Type B pancreatic cell (in vitro differentiated cells): ENCODE measurements at places on chromosomes 3 and 15. TPM values are rescaled to one million over a fixed set of nuclear protein-coding genes. Genes with fewer than 3 reads are reported as not detected.

The MUSTN1 gene
- 1.8 TPM in 1 of 2 replicates, not detected in the other for total RNA-seq

The GCHFR gene
- total RNA-seq, result 23.3 and 23.5 TPM in 2 replicates

The TNNC1 gene
- total RNA-seq, result 6.6 and 16.6 TPM in 2 replicates

The SEMA6D gene
- 11.3 and 22.2 TPM in 2 replicates for total RNA-seq

The DRD3 gene
- not detected in 2 replicates for total RNA-seq

The TTLL13 gene
- 0.58 TPM in 1 of 2 replicates, not detected in the other for total RNA-seq

The DOCK3 gene
- 5.9 and 15.4 TPM in 2 replicates for total RNA-seq

The LCTL gene
- total RNA-seq, result 1.4 TPM in 1 of 2 replicates, not detected in the other

The ACSBG1 gene
- 0.71 TPM in 1 of 2 replicates, not detected in the other for total RNA-seq

The CD200R1 gene
- total RNA-seq, result 2.1 and 4.5 TPM in 2 replicates

The ZBTB47 gene
- total RNA-seq, result 8.1 and 9.0 TPM in 2 replicates

The CD80 gene
- total RNA-seq, result 0.10 TPM in 1 of 2 replicates, not detected in the other

The LSM3 gene
- total RNA-seq, result 11.6 and 12.4 TPM in 2 replicates

The CASR gene
- 0.87 and 4.4 TPM in 2 replicates for total RNA-seq

The RCCD1 gene
- total RNA-seq, result 14.0 and 20.3 TPM in 2 replicates

The SCN10A gene
- not detected in 2 replicates for total RNA-seq

The MINAR1 gene
- total RNA-seq, result 1.1 and 3.0 TPM in 2 replicates

The RLBP1 gene
- not detected in 2 replicates for total RNA-seq

The ZNF35 gene
- total RNA-seq, result 12.9 and 18.7 TPM in 2 replicates

The GOLGA8H gene
- total RNA-seq, result 0.77 TPM in 1 of 2 replicates, not detected in the other

The PPM1L gene
- total RNA-seq, result 28.7 and 29.4 TPM in 2 replicates

The ZNF662 gene
- 0.48 TPM in 1 of 2 replicates, not detected in the other for total RNA-seq

The CX3CR1 gene
- total RNA-seq, result 0.21 TPM in 1 of 2 replicates, not detected in the other

The DMXL2 gene
- 25.6 and 34.3 TPM in 2 replicates for total RNA-seq

The PLA2G4D gene
- not detected in 2 replicates for total RNA-seq
